ENCODE measurements at places on chromosomes 2 and 18. TPM values are rescaled to one million over a fixed set of nuclear protein-coding genes. Genes with fewer than 3 reads are reported as not detected.

- no peak for DNase-seq
These were observed 93.6 kb downstream of the SATB2 start for GRCh38 chr2:199364153-199364552.

Gene PRKAG3
- 0.12 TPM for total RNA-seq

- DNase-seq: no peak
These were observed 45.6 kb downstream of the ZNF519 start for GRCh38 chr18:14086458-14087231.

GRCh38 chr2:85168942-85169341 lies 35.8 kb downstream of the TCF7L1 start:
- no peak for DNase-seq

Gene RUFY4
- not detected for total RNA-seq

Gene SCN3A
- total RNA-seq: 0.84 TPM

Gene ZNF516
- 14.0 TPM for total RNA-seq

GRCh38 chr2:62539606-62540407 lies 33.8 kb upstream of the TMEM17 start:
- no peak for DNase-seq

DNA sequence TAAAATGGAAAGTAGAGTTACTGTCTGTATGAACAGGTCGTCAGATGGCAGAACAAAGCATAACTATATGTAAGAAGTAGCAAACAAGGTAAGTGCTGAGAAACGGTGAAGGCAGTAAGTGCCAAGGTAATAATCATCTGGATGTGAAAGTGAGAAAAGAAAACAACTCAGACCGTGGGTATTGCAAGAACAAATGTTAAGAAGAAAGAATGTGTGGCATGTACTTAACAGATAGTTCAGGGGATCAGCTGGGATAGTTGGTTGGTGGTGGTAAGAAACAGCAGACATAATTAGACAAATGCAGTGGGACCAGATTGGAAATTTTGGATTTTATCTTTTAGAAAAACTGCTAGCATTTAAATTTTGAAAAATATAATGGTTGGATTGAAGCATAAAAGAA lies 375.8 kb upstream of the NXPH2 start:
- no peak for DNase-seq

Gene STAT4
- 0.57 TPM for total RNA-seq

DNA sequence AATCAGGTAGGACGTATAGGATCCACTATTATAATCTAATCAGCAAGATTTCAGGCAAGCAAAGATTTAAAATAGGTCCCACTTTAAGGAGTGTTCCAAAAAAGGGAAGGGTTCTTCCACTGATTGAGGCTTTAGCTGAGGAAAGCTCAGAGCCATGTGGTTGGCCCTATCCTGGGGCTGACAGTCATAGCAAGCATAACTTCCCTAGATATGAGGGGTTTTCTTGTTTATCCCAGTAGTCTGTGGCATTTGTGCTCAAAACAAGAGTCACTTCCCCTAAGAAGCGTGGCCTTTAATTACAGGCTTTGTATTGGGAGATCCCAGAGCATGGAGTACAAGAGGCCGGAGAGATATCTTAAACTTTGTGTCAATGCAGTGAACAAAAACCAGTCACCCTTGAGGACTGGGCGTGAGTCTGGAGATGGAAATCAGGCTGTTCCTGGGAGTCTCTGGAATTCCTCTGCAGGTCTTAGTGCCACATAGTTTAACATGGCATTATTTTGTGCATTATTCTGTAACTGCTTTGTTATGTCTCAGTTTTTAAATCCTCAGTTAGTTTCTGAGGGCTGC lies 136.9 kb upstream of the FBXO11 start:
- DNase-seq: no peak

DNA sequence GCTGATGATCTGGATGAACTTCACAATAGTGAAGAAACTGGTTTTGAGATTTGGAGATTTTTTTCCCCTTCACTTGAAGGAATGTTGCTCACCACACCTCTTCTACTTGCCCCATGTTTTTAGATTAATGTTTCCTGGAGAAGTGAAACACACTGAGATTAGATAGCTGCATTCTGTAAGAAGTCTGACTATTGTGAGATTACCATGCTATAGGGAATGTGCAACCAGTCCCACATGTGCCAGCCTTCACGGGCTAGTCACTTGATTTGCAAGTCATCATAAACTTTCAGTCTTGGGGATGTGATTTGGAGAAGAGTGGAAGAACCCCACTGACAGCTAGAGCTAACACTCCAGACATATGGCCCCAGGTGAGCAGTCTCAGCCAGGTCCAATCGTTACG lies 7.4 kb upstream of the CCNYL1 start:
- no peak for DNase-seq

Gene UPP2
- total RNA-seq: not detected

DNA sequence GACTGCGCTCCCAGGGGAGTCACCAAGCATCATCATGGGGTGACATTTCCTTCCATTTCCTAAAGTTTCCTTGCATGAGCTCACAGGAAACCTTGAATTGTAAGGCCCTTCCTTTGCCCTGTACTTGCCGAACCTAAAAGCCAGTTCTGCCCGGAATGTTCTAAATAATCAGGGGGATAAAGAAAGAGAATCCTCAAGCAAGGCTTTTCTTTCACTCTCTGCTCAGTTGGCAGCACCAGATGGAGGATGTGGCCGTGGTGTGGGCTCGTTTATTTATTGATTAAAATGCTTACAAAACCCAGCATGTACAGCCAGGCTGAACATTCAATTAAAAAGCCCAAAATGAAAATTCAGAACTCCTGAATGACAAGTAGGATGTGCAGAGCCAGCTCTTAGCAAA lies 170.5 kb downstream of the SH3RF3 start:
- no peak for DNase-seq

DNA sequence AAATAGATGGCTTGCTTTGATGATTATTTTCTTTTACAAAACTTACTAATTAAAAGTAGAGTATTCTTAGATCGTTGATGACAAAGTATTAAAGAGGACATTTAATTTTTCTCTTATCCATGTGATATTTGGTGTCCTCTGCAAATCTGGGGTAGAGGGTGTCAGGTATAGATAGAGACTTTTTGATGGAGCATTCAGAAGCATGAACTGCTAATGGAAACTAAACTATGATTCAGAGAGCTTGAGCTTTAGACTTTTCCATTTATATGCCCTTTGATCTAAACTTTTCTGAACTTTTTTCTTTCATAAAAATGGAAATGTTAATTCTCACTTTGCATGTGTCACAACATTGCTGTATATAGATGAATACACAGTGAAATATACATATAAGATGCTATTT lies 619.7 kb downstream of the PLCL1 start:
- no peak for DNase-seq

Gene AP1S3
- 0.50 TPM for total RNA-seq

GRCh38 chr18:9608298-9608697 lies 6.1 kb downstream of the PPP4R1 start:
- no peak for DNase-seq

GRCh38 chr2:142217804-142218203 lies 87.0 kb upstream of the LRP1B start:
- DNase-seq: no peak
